ENCODE measurements at places on chromosomes 4 and X.

DNA sequence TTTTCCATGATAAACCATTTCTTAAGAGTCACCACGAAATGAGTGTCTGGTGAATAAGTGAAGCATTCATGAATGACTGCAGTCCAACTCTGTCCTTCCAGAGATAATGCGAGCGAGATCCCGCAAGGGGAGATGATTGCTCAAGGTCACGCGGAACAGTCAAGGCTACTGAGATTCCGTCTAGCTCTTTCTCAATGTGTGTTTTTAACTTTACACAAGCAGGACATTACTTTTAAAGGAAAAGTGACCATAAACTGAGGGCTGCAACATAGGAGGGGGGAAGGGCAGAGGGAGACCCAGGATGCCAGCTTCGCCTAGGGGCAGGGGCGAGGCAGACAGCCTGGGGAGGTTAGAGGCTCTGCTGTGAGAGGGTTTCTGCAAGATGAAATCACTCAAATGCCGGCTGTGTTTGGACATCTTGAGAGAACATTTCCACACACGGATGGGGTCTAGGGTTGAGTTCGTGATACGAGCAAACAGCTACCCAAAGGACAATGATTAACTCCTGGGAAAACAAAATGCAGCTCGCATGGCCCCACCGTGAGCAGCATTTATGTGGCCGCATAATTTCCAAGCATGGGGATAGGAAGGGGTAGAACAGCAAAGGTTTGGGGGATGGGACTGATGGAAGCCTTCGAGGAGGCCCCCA, 23.8 kb upstream of the CCNQ start:
- H3K4me1 ChIP-seq = no peaks in the 10 kb centered on the region
- H3K36me3 ChIP-seq = no peaks in the 10 kb centered on the region
- H3K4me3 ChIP-seq = no peak overlapping the region
- H3K27ac ChIP-seq = no peak overlapping the region
- H3K27me3 ChIP-seq = no peaks in the 10 kb centered on the region

DNA sequence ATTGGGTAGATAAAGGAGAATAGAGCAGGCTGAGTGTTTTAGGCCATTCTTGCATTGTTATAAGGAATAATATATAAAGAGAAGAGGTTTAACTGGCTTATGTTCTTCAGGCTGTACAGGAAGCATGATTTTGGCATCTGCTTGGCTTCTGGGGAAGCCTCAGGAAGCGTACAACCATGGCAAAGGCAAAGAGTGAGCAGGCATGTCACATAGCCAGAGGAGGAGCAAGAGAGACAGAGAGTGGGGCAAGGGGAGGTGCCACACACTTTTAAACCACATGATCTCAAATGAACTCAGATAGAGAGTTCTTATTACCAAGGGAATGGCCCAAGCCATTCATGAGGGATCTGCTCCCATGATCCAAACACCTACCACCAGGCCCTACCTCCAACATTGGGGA, 4.4 kb upstream of the METTL14 start:
- no peaks in the 10 kb centered on the region for H3K4me1 ChIP-seq
- H3K4me3 ChIP-seq = no peak overlapping the region
- peak; percentile 42 for DNase-seq
- no peaks in the 10 kb centered on the region for H3K27me3 ChIP-seq

- no peaks in the 10 kb centered on the region for H3K27me3 ChIP-seq
- H3K27ac ChIP-seq = peak overlapping the region; percentile 42
- DNase-seq = no peak
- H3K4me1 ChIP-seq = peaks cover 31% of the 10 kb centered on the region
Observed at GRCh38 chr4:153483432-153484418, 17.6 kb downstream of the TMEM131L start.

DNA sequence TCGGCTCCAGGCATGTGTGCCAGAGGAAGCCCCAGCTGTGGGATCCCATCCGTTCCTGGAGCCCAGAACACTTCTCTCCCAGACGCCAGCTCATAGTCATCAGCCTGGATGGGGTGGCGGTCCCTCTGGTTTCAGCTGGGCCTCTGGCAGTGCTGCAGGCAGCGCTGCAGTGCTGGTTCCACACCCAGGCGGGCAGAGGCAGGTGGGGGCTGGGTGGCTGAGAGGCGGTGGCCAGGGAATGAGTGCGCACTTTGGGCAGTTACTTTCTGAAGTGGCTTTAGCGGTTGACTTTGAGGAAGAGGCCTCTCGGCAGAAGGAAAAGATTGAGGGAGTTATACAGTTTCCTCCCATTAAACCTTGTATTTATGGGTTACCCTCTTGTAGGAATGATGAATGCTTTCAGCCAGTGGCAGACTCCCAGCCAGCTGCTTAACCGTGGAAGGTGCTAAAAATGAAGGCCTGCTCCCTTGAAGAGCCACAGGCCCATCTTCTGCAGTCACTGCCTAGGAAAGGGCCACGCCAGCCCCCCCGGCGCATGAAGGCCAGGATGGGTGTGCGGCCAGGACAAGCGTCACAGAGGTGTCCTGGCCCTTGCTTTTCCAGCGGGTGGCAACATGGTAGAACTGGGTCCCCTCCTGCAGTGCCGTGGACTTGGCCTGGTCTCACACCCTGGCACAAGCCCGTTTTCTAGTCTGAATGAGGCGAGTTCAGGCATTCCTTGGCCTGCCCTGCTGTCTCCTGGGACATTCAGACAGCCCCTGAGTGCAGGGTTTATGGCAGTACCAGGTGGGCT, 9.9 kb downstream of the TADA2B start:
- DNase-seq = no peak
- H3K36me3 ChIP-seq = no peaks in the 10 kb centered on the region
- no peak overlapping the region for H3K4me3 ChIP-seq

DNA sequence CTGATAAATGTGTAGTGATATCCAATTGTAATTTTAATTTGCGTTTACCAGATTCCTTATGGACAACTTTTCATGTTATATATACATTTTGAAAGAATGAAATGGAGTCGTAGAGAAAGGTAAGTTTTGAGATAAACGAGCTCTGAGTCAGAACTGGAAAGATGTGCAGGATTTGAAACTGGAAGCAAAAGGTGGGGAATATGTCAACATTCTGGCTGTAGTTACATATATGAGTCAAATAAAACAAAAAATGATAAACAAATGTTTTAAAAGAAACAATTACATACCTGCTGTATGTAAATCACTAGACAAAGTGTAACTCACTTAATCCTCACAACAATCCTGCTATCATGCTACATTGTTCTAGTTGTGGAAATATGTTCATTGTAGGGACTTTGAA, 84.0 kb downstream of the LPAR4 start:
- H3K36me3 ChIP-seq = no peaks in the 10 kb centered on the region
- no peak overlapping the region for H3K27ac ChIP-seq
- no peaks in the 10 kb centered on the region for H3K27me3 ChIP-seq
- no peak for DNase-seq
- no peaks in the 10 kb centered on the region for H3K4me1 ChIP-seq

- H3K27me3 ChIP-seq = no peaks in the 10 kb centered on the region
- no peak overlapping the region for H3K27ac ChIP-seq
- no peaks in the 10 kb centered on the region for H3K4me1 ChIP-seq
- no peaks in the 10 kb centered on the region for H3K36me3 ChIP-seq
- no peak for DNase-seq
Observed at GRCh38 chr4:127261476-127261875, 371.3 kb upstream of the INTU start.

DNA sequence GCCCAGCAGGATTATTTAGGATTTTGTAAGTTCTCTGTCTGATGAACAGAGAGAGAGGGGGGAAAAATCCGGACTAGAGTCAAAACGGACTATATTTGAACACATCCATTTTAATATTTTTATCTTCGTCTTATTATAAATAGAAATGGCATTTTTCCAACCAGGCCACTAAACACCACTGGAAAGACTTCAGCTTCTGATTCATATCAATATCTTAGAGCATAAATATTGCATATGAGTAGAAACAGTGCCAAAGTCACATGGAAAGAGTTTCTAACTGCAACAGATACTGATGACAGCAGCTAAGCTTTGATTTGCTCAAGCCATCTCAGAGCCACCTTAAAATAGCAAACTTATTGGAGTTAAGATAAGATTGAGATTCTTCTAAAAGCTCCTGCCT, 456 bp downstream of the PPARGC1A start:
- H3K4me3 ChIP-seq = no peak overlapping the region
- no peaks in the 10 kb centered on the region for H3K36me3 ChIP-seq
- no peaks in the 10 kb centered on the region for H3K27me3 ChIP-seq
- H3K4me1 ChIP-seq = peaks cover 58% of the 10 kb centered on the region
- DNase-seq = no peak
- no peak overlapping the region for H3K27ac ChIP-seq

- no peaks in the 10 kb centered on the region for H3K36me3 ChIP-seq
- no peak overlapping the region for H3K4me3 ChIP-seq
- H3K4me1 ChIP-seq = no peaks in the 10 kb centered on the region
Observed at GRCh38 chrX:71081330-71082123, 13.4 kb upstream of the SNX12 start.

- no peaks in the 10 kb centered on the region for H3K4me1 ChIP-seq
- H3K27me3 ChIP-seq = no peaks in the 10 kb centered on the region
- no peak for DNase-seq
- H3K36me3 ChIP-seq = no peaks in the 10 kb centered on the region
- H3K27ac ChIP-seq = no peak overlapping the region
Observed at GRCh38 chr4:66741081-66741480, 804.2 kb downstream of the CENPC start.

DNA sequence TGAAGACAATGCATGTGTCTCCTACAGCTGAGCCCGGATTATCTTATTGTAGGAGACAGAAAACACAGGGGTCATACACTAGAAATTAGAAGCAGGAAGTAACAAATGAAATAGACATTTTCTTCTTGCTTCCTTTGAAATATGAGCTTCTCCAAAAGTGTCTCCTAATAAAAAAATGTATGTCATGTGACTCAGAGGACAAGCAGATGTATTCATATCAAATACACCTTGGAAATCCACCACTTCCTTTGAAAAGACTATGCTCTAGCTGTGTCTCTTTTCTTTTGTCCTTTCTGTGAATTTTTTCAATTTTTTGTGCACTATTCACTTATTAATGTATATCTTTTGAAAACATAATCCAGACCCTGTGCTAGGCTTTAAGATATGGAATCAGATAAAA, 1906.2 kb downstream of the C4orf33 start:
- H3K4me1 ChIP-seq = no peaks in the 10 kb centered on the region
- DNase-seq = no peak
- no peaks in the 10 kb centered on the region for H3K36me3 ChIP-seq
- H3K27ac ChIP-seq = no peak overlapping the region
- no peaks in the 10 kb centered on the region for H3K27me3 ChIP-seq
- no peak overlapping the region for H3K4me3 ChIP-seq

GRCh38 chrX:13165266-13166189, 121.1 kb upstream of the FAM9C start:
- DNase-seq = peak; percentile 15
- peaks cover 34% of the 10 kb centered on the region for H3K27me3 ChIP-seq
- no peak overlapping the region for H3K4me3 ChIP-seq
- no peak overlapping the region for H3K27ac ChIP-seq
- peaks cover 21% of the 10 kb centered on the region for H3K4me1 ChIP-seq

GRCh38 chr4:74671080-74671698, 123.1 kb downstream of the BTC start:
- no peaks in the 10 kb centered on the region for H3K27me3 ChIP-seq
- no peaks in the 10 kb centered on the region for H3K36me3 ChIP-seq
- H3K4me1 ChIP-seq = peaks cover 25% of the 10 kb centered on the region
- no peak overlapping the region for H3K4me3 ChIP-seq

DNA sequence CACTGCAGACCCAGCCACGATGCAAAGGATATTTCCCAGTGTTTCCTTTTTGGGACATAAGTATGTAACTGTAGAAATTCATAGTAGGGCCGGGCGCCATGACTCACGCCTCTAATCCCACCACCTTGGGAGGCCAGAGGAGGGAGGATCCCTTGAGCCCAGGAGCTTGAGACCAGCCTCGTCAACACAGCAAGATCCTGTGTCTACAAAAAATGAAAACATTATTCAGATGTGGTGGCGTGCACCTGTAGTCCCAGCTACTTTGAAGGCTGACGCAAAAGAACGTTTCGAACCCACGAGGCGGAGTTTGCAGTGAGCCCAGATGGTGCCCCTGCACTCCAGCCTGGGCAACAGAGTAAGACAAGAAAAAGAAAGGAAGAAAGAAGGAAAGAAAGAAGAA, 49.2 kb downstream of the CRLF2 start:
- H3K27ac ChIP-seq = no peak overlapping the region
- no peaks in the 10 kb centered on the region for H3K27me3 ChIP-seq
- DNase-seq = no peak
- H3K4me3 ChIP-seq = no peak overlapping the region
- H3K4me1 ChIP-seq = peaks cover 14% of the 10 kb centered on the region

DNA sequence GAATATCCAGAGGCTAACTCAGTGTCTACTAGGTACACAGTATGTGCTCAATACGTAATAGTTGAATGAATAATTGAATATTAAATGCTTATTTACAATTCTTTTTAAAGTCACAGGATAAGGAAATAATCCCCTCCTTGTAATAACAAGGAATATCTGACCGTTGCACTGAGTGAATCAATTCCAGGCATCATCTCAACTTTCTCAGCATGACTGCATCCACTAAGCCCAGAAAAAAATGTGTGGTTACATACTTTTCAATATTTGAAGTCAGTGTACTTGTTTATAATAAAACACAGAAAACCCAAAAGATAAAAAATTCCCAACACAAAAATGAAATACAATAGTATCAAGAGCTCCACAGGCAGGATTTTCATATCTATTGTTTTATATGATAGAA, 105.4 kb downstream of the TMEM144 start:
- no peaks in the 10 kb centered on the region for H3K36me3 ChIP-seq
- no peak overlapping the region for H3K27ac ChIP-seq
- no peak overlapping the region for H3K4me3 ChIP-seq
- H3K27me3 ChIP-seq = no peaks in the 10 kb centered on the region
- DNase-seq = no peak
- no peaks in the 10 kb centered on the region for H3K4me1 ChIP-seq

DNA sequence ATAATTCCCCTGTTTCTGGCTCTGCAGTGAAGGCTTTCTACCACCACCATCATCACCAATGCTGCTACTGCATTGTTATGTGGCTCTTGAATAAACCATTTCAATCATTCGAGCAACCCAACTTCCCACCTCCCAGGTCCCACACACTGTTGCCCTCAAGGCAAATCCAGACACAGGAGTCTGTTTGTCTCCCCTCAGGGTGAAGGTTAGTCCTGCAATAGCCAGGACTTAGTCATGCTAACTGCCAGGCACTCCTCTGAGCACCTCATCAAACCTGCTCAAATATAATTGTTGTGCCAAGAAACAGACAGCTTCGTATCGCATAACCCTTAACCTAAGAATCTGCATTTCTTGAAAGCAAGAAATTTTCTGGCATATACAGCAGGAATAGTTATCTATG, 213.2 kb downstream of the KDR start:
- H3K36me3 ChIP-seq = no peaks in the 10 kb centered on the region
- no peaks in the 10 kb centered on the region for H3K27me3 ChIP-seq
- H3K4me1 ChIP-seq = peaks cover 13% of the 10 kb centered on the region
- no peak overlapping the region for H3K27ac ChIP-seq
- no peak overlapping the region for H3K4me3 ChIP-seq
- DNase-seq = no peak

DNA sequence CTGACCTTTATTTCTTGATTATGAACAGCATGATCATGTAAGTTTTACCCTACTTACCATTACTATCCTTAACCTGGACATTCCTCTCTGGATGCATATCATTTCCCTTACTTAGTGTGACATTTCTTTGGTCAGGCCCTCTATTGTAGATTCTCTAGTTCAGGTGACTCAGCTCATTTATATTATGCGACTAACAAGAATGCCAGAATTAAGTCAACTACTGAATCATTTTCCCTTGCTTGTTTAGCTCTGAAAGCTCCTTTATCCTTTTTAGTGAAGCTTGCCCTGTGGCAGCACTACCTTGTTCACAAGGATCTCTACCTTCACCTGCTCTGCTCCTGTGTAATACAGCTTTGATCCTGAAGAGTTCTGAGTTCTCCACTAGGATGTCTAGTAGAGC, 15.1 kb upstream of the UGT2B17 start:
- H3K27me3 ChIP-seq = no peaks in the 10 kb centered on the region
- H3K36me3 ChIP-seq = no peaks in the 10 kb centered on the region
- H3K27ac ChIP-seq = no peak overlapping the region
- no peaks in the 10 kb centered on the region for H3K4me1 ChIP-seq

Measured in GM23338 (cell line).